ENCODE measurements at places on chromosomes 2 and 18.
A peak's percentile ranks its signal among the peaks of the same experiment; 100 is the strongest.

- DNase-seq, result peak; percentile 79
These were observed 19.6 kb upstream of the CXCR1 start for GRCh38 chr2:218186355-218186766.

GRCh38 chr2:41167014-41167413 lies 715.1 kb upstream of the SLC8A1 start:
- peak; percentile 4 for DNase-seq

DNA sequence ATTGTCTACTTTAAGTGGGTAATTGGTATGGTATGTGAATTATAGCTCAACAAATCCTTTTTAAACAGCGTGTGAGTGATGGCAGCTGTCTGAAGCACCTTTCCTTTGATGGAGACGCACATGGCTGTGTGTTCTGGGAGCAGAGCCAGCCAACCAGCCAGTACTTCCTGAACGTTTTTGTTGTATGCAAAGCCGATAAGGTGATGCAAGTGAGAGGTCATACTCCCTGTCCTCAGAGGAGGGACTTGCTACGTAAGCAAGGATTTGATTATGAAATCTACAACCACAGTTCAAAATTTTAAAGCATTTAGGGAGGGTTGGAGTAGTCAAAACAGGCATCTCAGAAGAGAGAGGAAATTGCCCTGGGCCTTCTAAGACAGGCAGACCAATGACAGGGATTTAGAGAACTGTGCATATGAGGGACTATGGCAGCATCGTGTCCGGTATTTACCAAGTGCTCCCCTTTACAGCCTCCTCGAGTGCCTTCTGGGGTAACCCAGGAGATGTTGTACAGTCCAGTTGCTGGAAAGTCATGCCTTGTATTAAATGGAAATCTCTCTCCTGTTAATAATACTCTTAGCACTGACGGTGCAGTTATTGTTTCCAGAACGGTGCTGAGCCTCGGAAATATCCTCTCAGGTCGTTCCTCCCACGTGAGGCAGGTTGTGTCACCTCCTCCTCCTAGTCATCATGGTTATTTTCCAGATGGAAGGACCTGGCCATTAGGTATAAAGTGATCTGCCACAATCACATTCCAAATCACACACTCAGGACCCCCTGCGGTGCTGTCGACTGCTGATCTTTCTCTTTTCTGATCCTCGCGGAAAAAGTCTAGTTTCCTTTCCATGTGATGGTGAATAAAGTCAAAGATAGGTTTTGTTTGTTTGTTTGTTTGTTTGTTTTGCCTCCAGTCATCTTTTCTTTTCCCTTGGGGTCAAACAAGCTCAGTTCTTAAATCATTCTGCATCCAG lies 28.4 kb downstream of the ARHGEF4 start:
- peak; percentile 40 for DNase-seq

GRCh38 chr2:210028178-210028577 lies 25.7 kb downstream of the RPE start:
- no peak for DNase-seq

GRCh38 chr2:157840568-157841156 lies 35.5 kb downstream of the ACVR1 start:
- no peak for DNase-seq

GRCh38 chr2:75556679-75557366 lies 3.9 kb downstream of the EVA1A start:
- DNase-seq, result no peak

- no peak for DNase-seq
These were observed 269.8 kb downstream of the BCL11A start for GRCh38 chr2:60283626-60284025.

- peak; percentile 79 for DNase-seq
These were observed 577 bp upstream of the TANC1 start for GRCh38 chr2:158967731-158968395.

DNA sequence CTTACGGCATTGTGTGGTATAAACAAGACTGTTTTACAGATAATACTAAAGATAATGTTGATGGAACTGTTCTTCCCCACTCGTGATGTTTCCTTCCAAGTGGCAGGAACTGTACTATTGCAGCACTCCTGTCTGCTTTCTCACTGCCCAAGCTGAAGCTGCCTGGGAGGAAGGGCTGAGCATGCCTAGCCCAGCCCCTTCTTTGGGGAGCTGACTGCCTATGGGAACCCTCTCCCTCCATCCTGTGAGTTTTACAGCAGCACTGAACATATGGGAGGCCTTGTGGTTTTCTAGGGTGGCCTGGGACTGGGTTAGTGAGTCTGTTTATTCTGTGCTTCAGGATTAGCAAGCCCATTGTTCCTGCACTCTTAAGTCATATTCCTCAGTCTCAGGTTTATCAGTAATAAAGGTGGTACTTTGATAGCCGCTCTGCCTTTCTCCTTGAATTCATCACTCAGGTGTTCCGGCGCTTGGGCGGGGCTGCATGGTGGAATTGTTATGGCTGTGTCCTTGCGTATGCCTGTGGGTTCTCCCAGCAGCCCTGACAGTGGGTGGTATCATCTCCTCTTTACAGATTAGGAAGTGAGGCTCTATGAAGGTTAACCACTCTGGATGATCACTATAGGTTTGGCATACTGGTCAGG lies 379.7 kb downstream of the PTPRM start:
- DNase-seq, result peak; percentile 48

DNA sequence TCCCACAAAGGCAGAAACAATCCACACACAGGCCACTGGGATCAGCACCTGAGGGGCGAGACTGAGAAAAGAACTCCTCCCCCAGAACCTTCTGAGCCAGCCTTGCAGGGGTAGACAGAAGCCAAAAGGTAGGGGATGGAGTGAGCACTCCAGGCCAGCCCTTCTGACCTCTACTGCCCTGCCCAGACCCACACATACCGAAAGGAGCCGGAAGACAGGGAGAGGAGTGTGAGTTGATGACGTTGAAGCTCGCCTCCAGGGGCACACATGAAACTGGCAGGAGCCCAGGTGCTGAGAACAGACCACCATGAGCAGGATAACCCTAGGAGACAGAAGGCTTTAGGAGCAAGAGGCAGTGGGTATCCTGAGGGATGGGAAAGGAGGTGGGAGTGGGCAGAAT lies 1.8 kb downstream of the SLC23A3 start:
- DNase-seq, result no peak

DNA sequence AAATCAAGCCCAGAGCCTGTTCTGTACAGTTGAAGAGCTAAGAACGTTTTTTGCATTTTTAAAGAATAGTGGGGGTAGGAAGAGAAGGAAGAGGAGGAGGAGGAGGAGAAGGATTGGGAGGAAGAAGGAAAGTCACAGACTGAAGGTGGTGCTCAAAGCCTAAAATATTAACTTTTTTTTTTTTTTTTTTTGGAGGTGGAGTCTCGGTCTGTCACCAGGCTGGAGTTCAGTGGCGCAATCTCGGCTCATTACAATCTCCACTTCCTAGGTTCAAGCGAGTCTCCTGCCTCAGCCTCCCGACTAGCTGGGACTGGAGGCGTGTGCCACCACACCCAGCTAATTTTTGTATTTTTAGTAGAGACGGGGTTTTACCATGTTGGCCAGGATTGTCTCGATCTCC lies 18.3 kb upstream of the KLHL29 start:
- no peak for DNase-seq

GRCh38 chr2:231211486-231211885 lies 13.1 kb downstream of the ARMC9 start:
- no peak for DNase-seq

DNA sequence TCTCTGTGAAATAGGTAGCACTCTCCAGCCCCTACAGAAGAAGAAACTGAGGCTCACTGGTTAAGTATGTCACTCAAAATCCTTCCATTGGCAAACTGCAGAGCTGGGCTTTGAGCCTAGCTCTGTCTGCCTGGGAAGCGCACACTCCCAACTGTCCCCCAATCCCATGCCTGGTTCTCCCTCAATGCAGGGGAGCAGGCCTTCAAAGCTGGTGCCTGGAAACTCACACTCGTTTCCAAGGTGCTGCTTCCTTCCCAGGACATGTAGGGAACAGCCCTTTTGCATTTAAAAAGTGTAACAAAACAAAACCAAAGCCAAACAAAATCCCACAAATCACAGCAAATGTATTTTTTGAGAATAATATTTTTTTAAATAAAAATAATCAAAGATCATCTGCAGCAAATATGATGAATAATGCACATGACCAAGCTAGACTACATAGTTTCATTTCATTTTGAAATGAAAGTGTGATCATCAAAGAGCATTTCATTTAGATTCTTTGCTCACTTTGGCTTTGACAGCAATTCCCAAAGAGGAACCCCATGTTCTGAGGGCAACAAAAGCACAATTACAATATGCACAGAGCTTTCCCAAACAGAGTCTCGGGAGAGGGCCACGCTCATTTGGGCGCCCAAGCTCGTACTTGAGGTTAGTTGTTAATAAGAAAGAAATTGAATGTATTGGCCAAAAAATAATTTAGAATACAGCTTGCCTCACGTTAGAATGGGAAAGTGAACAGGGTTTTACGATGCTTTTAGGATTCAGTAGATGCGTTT lies 96.7 kb upstream of the ACKR3 start:
- DNase-seq, result no peak

DNA sequence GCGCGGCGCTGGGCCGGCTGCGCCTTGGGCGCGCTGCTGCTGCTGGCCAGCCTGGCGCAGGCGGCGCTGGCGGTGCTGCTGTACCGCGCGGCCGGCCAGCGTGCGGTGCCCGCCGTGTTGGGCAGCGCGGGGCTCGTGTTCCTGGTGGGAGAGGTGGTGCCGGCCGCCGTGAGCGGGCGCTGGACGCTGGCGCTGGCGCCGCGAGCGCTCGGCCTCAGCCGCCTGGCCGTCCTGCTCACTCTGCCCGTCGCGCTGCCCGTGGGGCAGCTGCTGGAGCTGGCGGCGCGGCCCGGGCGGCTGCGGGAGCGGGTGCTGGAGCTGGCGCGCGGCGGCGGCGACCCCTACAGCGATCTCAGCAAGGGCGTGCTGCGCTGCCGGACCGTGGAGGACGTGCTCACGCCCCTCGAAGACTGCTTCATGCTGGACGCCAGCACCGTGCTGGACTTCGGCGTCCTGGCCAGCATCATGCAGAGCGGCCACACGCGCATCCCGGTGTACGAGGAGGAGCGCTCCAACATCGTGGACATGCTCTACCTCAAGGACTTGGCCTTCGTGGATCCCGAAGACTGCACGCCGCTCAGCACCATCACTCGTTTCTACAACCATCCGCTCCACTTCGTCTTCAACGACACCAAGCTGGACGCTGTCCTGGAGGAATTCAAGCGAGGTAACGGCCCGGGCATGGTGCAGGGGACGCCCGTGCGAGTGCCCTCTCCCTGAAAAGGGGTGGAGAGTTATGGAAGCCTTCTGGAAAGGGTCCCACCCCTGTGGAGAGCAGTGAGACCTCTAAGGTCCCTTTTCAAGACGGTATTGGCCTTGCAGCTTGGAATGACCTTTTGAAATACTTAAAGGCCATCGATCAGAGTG lies 1.0 kb downstream of the CNNM3 start:
- no peak for DNase-seq

DNA sequence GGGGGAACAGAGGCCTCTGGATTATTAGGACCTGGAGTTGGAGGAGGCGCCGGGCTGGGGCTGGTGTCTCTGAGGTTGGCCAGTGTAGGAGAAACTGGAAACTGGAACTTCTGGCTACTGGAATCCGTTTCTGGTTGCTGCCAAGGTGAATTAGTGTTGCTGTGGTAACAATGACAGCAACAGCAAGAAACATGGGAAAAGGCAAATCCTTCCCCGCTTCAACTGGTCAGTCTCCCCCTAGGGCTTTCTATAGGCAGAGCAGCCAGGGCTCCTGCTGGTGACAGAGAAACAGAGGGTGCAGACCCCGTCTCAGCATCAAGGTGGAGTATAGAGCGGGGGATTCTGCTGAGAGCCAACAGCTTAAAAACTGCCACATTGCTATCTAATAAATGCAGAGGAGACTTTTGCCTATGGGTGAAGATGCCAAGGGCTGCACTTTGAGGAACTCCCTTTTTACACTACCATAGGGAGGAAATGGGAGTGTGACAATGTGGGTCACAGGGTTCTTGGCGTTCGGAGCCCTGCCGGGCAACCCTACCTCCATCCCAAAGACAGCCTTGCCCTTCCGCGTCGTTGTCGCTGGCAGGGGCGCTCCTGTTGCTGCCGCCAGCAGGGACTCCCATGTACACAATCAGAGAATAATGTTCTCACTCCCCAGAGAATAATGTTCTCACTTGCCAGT lies 81.4 kb upstream of the CABLES1 start:
- peak; percentile 98 for DNase-seq

DNA sequence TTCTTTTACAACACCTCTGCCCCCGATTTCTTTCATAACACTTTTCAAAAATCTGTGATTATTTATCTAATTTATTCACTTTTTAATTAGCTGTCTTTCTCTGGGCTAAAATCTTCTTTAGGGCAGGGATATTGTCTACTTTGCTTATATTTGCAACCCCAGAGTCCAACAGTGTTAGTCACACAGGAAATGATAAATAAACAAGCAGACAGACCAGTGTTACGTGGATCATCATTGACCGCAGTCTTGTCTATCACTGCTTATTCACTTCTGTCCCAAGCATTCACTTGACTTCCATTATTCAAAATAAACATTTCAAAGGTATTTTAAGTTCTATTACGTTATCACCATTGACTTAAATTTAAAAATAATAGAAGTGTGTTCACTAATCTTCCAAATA lies 237.6 kb upstream of the UBE2E3 start:
- DNase-seq, result peak; percentile 11

GRCh38 chr2:67389286-67389685 lies 7.8 kb upstream of the ETAA1 start:
- DNase-seq, result peak; percentile 53

DNA sequence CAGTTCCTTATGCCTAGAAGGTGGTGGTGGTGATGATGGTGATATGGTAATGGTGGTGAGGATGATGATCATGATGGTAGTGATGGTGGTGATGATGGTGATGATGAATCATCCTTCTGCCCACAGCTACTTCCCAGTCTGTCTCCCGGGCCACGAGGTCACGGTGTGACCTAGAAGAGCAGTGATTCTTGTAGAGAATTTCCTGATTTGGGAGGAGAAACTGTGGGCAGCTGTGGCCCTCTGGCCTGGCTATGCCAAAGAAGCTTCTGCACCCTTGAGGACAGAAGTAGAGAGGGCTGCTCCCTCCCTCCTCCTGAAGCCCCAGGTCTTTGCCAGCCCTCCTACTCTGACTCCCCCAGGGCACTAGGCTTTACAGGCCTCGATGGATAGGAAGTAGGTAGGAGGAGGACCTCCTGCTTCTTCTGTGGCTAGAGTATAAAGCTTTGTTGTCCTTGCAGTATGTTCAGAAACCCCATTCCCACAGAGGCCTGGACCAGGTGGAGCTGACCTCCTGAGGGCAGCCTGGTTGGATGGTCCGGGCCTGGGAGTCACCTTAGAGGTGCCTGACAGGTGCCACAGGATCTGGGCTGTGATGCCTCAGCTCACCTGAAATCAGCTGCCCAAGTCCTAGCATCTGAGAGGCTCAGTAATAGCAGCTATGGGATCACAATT lies 57.9 kb upstream of the EPAS1 start:
- DNase-seq, result no peak
